NCI-H1436 treated with DMSO at 0.1 percent for 48 hours (cell line): ENCODE measurements at places on chromosomes 5 and 9.

- DNase-seq = no peak
Measured at GRCh38 chr9:134742822-134743535, 101.4 kb downstream of the COL5A1 start.

GRCh38 chr9:96616817-96617438, 2.7 kb downstream of the CDC14B start:
- no peak for DNase-seq

DNA sequence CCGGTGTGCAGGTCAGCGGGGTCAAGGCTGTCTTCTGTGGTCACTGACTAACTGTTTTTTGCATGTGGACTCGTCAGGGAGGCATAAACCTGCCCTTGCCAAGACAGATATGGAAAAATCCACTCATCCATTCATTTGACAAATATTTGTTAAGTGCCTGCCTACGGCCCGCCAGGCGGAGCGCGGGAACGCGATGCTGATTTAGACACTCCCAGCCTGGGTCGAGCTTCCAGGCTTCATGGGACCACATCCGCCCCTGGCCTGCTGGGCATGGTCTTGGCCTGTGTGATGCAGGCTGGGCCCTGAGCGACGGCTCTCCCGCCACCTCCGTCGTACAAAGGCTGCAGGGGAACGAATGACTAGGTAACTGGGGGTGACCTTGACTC, 18.1 kb downstream of the MYMK start:
- DNase-seq = no peak

DNA sequence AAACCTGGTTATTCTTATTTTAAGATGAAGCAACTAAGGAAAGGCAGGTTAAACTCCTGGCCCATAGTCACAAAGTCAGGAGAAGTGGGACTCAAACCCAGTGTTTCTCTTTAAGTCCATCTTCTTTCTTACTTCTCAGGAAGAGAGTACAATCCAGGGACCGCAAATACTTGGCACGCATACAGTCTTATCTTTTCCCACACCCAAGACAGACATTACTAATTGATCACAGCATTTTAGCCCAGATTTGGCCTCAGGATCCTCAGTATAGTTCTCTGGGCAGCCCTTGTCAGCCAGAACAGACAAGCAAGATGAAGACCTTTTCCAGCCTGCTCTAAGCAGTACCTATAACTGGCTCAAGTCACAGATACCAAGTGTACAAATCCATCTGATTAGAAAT, 125.5 kb upstream of the RAI14 start:
- no peak for DNase-seq

DNA sequence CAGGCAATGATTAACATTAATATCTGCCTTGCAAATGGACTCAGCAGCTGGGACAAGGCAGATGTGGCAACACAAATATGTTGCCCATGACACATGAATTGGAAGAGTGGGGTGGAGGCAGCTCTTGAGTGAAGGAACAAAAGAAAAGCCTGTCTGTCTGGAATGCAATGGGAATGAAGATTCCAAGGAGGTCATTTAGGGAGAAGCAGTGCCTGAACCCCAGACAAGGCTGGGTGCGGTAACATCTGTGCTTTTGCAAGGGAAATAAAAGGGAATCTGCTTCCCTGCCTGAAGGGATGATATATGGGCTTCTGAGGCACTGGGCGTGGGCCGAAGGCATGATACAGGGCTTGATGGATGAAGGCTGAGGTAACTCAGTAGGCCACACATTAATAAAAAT, 94.1 kb upstream of the TRIM32 start:
- no peak for DNase-seq

- no peak for DNase-seq
Measured at GRCh38 chr5:90476391-90476790, 1.7 kb downstream of the POLR3G start.

GRCh38 chr5:148807851-148808250, 18.6 kb upstream of the ADRB2 start:
- DNase-seq = peak; percentile 52

- DNase-seq = no peak
Measured at GRCh38 chr9:90925581-90926257, 124.1 kb downstream of the SYK start.

DNA sequence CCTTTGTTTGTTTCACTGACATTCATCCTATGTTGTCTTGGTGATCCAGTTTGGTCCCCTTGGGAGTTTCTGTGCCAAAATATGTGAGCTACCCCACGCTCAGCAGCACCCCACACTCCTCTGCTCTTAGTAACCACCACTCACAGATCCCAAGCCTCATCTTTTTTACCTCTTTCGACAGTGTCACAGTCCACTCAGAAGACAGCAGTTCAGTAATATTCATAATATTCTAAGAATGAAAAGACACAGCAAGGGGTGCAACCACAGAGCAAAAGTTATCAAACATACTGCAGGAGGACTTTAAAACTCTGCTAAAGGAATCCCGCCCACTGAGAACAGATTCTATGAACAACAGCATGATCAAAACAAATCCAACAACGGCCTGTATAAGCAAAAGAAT, 28.2 kb downstream of the RNF130 start:
- DNase-seq = no peak
